HepG2 (cell line): ENCODE measurements at places on chromosomes 16 and 17.

DNA sequence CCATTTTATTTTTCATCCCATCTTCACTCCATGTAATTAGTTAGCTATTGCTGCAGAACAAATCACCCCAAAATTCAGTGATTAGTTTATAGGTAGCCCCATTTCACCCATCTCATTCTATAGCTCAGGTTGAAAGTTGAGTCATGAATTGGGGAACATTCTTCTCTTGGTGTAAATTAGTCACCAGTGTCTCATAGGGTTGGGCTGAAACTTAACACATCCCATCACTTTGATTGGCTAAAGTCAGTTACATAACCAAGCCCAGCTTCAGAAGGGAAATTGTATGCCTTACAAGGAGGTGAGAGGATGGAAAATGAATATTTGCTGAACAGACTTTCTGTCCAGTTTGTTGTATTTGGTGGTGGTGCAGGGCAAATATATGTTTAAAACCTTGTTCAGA, 477.5 kb downstream of the WWOX start:
- no peak for DNase-seq

DNA sequence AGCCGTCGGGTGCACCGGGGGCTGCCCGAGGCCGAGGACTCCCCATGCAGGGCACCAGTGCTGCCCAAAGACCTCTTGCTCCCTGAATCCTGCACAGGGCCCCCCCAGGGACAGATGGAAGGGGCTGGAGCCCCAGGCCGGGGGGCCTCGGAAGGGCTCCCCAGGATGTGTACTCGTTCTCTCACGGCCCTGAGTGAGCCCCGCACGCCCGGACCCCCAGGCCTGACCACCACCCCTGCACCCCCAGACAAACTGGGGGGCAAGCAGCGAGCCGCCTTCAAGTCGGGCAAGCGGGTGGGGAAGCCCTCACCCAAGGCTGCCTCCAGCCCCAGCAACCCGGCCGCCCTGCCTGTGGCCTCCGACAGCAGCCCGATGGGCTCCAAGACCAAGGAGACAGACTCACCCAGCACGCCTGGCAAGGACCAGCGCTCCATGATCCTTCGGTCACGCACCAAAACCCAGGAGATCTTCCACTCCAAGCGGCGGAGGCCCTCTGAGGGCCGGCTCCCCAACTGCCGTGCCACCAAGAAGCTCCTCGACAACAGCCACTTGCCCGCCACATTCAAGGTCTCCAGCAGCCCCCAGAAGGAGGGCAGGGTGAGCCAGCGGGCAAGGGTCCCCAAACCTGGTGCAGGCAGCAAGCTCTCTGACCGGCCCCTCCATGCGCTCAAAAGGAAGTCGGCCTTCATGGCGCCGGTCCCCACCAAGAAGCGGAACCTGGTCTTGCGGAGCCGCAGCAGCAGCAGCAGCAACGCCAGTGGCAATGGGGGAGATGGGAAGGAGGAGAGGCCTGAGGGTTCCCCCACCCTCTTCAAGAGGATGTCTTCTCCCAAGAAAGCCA, 40.6 kb downstream of the SREBF1 start:
- no peak for DNase-seq

GRCh38 chr16:11163761-11164261, 92.2 kb downstream of the SOCS1 start:
- DNase-seq: no peak

- DNase-seq: no peak
Observed at GRCh38 chr17:4738136-4739121, 1.2 kb upstream of the ZMYND15 start.

GRCh38 chr16:1351582-1352362, at the start of the genes GNPTG and TSR3:
Gene GNPTG (plus strand): TSS chr16:1351931. CDS start chr16:1351966, 35 bp downstream.
Gene TSR3 (minus strand): TSS chr16:1351878. CDS start chr16:1351804, 74 bp downstream.
- DNase-seq: peak; percentile 61

DNA sequence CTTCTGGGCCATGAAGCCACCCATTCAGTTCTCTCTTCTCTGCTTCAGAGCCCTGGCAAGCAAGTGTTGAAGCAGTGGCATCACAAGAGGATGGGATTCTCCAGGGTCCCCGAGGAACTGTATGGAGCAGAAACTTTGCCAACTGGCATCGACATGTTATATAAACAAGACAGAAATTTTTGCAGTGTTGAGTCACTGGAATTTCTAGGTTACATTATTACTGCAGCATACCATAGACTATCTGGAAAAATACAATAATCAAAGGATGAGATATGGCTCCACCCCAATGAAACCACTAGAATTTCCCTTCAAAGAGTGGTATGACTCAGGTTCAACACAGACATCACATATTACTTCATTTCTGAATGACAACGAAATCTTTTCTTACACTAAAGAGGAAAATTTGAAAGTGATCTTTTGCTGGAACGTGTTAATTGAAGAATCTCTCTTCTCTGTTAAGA, 343.0 kb upstream of the DYNLRB2 start:
- peak; percentile 79 for DNase-seq

- no peak for DNase-seq
Observed at GRCh38 chr16:25676820-25677219, 14.9 kb upstream of the HS3ST4 start.

- DNase-seq: no peak
Observed at GRCh38 chr17:72942579-72942978, 149.9 kb downstream of the SLC39A11 start.

DNA sequence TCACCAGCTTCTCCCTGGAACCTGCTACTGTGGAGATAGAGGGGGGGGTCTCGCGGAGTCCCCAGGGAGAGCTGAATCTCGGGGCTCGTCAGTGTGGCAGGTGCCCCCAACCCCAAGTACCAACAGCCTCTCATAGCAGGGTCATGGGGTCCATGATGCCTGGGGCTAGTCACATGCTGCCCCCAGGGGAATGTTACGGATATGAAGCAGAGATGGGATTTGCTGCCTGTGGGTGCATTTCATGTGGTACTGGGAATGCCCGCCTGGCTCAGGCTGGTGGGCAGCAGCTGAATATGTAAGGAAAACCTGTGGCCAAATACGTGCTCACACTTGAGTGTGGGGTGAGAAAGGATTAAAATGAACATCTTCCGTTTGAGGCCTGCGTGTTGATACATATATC, 49.4 kb downstream of the MEAK7 start:
- no peak for DNase-seq

DNA sequence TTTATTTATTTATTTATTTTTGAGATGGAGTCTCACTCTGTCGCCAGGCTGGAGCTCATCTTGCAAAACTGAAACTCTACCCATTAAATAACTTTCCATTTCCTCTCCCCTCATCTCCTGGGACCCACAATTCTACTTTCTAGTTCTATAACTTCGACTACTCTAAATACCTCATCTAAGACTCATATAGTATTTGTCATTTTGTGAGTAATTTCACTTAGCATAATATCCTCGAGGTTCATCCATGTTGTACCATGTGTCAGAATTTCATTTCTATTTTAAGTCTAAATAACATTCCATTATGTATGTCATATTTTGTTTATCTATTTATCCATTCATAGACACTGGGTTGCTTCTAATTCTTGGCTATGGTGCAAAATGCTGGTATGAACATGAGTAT, 5.1 kb upstream of the NT5M start:
- no peak for DNase-seq

- DNase-seq: no peak
Observed at GRCh38 chr17:28961391-28961790, 10.1 kb upstream of the PHF12 start.

DNA sequence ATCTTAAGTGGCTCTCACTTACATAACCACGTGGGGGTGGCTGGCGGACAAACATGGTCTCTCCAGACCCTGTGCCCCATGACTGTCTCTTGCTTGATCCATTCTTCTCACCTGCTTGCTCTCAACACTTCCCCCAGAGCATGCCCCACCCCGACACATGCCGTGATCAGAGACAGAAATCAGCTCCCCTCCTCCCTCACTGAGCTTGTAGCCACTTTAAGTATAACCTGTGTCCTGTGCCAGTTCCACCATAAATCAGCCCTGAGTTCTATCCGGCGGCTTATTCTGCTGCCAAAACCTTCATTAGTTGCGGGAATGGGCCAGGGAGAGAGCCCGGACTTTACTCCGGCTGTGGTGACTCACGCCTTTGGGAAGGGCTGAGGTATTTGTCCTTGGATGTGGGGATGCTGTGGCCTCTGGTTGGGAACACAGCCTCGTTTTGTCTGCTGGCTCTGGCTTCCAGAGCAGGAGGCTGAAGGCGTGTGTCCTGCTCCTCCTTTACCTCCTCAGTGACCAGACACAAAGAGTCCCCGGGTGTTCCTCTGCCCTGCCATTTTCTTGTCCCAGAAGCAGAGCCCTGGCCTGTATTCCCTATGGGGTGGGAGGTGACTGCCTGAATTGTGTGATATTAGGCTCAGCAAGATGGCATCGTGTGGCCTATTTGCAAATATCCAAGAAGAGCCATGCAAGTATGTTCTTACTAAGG, 21.1 kb downstream of the ANKRD40 start:
- DNase-seq: peak; percentile 98

- DNase-seq: no peak
Observed at GRCh38 chr16:71565812-71566700, 10.8 kb downstream of the TAT start.

- DNase-seq: no peak
Observed at GRCh38 chr16:84528322-84528721, 23.9 kb upstream of the MEAK7 start.

DNA sequence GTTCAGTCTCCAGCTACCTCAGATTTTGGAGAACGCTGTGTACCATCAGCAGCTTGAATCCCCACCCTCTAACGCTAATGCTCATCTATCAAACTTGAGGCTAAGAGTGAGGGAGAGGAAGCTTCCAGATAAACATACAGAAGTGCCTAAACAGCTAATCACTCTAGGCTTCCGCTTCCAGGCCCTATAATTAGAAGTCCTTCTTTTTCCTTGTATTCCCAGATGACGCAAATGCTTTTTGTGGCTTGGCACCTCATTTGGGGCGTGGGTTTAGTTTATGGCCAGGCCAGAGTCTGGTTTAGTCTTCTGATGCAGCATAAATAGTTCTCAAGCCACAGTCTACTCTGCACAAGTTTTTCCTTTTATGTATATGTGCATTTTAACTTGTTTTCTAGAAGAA, 263.4 kb downstream of the BCAS3 start:
- no peak for DNase-seq

- no peak for DNase-seq
Observed at GRCh38 chr16:15836074-15836473, 20.8 kb downstream of the MYH11 start.

- no peak for DNase-seq
Observed at GRCh38 chr16:56561126-56561525, 3.7 kb upstream of the MT4 start.

DNA sequence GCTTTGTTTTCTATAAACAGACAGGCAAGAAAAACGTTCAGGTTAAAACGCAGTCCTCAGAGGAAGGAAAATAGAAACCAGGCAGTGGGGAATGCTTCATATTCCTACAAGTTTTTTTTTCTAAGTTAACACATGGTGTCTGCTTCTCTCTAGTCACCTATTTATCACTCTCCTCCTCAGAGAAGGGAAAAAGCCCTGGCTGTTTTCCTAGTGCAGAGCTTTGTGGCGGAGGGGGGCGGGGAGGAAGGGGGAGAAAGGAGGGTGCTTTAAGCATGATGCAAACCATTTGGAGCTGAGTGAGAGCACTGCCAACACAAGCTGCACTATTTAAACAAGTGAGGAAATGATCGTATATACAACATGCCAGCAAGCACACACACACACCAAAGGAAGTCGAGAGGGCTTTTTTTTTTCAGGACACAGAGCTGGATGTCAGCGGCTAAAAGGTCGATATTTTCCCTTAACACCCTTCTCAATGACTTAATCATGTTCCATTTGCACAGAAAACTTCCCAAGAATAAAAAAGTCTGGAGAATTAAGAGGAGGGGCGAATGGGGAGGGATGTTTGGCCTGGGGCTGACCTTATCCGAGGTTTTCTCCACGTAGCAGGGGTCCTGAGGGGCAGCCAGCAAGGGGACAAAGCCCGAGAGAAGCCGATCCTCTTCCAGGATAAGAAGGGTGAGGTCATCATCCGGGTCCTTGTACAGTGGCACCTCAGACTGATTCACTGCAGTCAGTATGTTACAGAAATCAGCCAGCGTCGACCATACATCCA, 117.4 kb downstream of the HIC1 start:
- DNase-seq: peak; percentile 82

GRCh38 chr16:57765160-57765728, 29.7 kb downstream of the KATNB1 start:
- DNase-seq: no peak

- DNase-seq: no peak
Observed at GRCh38 chr16:85335584-85336491, 223.6 kb upstream of the CIBAR2 start.

DNA sequence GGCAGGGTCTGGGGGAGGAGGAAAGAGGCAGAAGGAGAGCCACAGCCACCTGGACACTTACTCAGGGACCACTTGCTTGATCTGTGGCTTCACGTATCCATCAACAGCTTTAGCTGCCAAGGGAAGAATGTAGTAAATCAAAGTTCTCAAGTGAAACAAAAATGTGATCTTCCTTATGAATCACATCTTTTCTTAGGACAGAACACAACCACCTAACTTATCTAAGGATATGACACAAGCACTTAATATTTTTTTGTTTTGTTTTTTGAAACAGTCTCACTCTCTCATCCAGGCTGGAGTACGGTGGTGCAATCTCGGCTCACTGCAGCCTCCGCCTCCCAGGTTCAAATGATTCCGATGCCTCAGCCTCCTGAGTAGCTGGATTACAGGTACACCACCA, 8.4 kb upstream of the GHDC start:
- DNase-seq: no peak

DNA sequence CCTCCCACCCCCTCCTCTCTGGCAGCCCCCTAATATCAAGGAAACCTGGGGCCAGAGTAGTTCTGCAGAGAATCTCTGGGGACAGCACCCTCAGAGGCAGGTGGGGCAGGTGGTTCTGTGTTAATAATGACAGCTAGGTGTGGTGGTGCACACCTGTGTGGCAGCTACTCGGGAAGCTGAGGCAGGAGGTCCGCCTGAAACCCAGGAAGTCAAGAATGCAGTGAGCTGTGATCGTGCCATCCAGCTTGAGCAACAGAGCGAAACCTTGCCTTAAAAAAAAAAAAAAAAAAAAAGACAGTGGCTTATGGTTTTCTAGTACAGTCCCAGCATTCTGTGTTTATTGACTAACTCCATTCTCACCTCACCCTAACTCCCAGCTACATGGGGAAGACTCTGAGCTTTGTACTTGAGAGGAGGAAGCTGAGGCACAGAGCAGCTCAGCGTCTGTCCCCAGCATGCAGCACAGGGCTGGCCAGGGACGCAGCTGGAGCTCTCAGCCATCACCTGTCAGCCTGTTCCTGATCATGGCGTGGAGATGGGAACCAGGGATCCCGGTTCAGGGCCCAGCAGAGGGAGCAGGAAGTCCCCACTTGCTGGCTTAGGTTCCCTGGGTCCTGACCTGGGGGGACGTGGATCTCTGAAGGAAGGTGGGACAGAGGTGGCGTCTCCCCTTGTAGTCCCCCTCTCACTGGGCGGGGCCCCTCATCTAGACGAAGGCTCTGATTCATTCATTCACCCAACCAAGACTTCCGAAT, 6.1 kb downstream of the DBNDD1 start:
- no peak for DNase-seq
